Inflammatory macrophage treated with lipopolysaccharide for 4 hours (primary cell): ENCODE measurements at places on chromosomes 1 and 21.

- no peak for DNase-seq
Observed at GRCh38 chr21:34530261-34530660, 18.3 kb upstream of the KCNE1 start.

- DNase-seq = no peak
Observed at GRCh38 chr1:55352080-55352810, 137.1 kb upstream of the USP24 start.

DNA sequence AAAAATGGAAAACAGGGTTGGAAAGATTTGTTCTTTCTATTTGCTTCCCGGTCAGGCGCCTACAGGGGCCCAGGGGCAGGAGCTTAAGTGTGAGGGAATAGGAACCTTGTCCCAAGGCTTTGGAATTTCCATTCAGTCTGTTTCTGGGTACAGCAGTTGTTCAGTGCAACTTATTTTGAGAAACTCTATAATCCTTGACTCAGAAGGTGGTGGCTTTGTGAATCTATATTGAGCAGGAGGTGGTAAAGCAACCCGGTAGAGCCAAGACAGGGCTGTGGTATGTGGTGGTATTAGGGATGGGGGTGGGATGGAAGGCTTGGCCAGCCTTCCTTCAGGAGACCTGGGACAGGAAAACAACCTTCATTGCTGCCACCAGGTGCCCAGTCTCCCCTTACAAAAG is 20.0 kb downstream of the GJA5 start:
- no peak for DNase-seq

- peak; percentile 68 for DNase-seq
Observed at GRCh38 chr21:37862536-37862935, 53.7 kb downstream of the KCNJ6 start.

DNA sequence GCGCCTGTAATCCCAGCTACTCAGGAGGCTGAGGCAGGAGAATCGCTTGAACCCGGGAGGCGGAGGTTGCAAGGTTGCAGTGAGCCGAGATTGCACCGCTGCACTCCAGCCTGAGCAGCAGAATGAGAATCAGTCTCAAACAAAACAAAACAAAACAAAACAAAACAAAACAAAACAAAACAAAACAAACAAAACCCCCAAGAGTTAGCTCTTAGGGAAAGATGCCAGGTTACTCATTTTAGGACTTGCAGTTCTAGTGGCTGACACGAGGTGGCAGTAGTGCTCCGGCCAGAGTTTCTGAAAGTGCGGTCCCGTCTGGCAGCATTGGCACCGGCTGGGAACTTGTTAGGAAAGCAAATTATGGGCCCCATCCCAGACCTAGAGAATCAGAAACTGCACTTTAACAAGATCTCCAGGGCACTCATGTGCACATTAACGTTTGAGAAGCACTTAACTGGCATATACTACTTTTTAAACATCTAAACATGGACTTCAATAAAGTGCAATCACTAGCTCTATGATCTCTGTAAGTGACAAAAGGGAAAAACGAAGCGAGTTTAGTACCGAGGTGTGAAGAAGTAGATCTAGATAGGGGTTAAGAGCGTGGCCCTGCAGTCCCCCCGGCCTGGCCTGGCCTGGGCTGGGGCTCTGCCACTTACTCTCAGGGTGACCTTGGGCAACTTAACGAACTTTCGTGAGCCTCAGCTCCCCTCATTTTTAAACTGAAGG is 41.9 kb upstream of the TNFRSF1B start:
- peak; percentile 67 for DNase-seq

GRCh38 chr1:40944326-40944725 is 35.2 kb upstream of the CTPS1 start:
- no peak for DNase-seq

GRCh38 chr1:14803002-14803789 is 204.7 kb downstream of the KAZN start:
- DNase-seq = no peak

DNA sequence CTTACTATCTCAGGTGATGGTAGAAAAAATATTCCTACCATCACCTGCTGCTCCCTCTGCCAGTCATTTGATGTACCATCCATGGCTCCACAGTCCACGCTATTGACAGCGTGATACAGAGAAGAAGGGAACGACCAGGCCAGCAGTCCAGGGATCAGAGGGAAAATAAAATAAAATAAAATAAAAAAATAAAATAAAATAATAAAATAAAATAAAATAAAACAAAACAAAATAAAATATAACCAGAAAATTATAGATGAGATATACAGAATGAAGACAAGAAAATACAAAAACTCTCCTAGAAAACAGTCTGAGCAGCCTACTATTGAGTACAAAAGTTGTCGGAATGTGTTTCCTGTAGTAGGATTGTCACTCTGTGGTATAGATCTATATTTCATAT is 619.4 kb upstream of the TMPRSS15 start:
- no peak for DNase-seq

DNA sequence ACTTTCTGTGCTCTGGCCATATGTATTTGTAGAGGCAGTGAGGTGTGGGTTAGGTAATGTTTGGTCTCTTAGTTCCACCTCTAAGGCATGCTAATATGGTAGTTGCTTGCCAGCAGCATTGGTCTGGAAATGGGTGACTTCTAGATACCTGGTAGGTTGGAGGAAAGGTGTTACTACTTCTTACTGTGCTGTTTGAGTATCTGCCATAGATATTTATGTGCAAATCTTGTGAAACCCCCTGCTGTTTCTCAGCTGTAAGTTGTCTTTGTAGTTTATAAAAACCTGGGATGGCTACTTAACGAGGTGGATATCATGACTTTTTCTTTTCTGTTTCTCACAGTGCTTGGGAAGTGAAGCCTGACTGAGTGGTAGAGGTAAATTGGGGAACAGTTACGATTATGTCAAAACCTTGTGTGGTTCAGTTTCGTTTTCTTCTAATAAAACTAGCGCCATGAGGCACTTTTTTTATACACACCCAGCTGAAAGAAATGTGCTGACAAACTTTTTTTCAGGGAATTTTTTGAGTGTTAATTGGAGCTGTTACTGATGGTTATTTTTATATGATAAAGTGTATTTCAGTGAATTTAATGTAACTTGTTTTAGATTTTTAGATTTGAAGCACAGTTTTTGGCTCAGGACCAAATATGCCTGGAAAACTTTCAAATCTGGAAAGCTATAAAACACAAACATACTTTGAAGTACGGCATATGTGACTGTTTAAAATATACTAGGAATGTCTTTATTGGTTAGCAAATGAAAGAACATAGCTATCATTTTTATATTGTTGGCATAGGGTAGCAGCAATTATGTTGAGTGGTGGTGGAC is 42.1 kb downstream of the CAMSAP2 start:
- DNase-seq = peak; percentile 72

DNA sequence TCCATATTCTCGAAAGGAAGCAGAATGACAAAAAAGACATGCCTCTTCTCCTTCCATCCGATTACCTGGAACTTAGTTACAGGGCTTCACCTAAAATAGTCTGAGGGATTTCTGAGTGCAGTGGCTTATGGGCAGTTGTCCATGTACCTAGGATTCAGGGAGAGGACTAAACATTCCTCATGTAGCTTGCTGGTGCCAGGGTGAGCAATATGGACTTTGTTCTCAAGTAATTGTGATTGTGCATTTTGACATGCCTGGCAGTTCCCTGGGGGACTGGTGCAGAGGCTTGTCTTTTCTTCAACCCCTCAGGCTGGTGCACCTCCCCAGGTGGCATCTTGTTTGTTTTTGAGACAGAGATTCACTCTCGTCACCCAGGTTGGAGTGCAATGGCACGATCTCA is 6.1 kb upstream of the PSEN2 start:
- no peak for DNase-seq

DNA sequence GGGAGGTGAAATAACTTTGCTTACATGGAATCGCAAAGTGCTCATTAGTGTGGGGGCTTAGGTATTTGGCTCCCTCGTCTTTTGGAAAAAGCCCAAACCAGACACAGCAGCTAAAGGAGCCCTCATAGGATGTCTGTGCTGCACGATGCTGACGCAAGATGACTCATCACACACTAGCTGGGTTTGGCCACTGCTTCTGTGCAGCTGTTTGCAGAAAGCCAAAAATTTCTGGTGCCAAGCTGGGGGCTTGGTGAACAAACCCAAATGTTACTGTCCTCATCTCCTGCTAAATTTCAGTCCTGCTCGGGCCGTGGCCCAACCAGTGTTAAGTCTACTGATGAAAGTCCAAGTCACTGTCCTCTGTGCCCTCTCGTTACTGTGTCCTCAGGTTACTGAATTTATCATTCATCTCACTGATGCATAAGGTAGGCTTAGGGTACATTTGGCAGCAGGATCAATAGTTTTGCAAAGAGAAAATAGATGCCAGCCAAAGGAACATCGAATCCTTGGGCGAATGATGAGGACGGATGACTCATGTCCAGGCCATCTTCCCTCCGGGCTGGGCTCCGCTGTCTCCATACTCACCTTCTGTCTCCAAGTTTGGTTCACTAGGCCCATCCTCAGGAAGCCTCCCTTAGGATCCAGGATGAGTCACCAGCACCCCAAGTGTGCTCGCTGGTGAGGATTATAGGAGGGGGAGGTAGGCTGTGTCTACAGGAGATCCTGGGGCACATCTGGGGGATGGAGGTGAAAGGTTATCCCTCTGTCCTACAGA is 177.7 kb downstream of the ADSS2 start:
- DNase-seq = peak; percentile 72

- no peak for DNase-seq
Observed at GRCh38 chr1:36128126-36128904, 3.3 kb upstream of the COL8A2 start.

DNA sequence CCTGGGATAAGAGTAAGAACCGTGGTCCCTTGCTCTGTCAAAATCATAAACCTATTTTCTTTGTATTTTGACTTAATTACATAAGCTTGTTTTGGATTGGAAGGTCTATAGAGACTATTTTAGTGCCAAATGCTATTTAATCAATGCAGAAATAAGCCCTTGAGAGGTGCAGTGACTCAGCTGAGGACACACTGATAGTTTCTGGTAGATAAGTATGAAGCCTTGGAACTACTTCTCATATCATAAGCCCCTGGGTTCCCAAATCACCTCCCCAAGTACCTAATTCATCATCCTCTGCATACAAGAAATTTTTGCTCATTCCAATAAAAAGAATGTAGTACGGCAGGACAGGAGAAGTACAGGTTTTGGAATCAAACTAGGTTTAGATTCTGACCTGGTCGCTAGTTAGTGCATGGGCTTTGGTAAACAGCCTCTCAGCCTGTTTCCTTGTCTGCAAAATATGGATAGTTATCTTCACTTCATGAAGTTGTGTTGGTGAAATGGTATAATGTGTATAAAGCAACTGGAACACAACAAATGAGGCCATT is 3.3 kb upstream of the CD55 start:
- no peak for DNase-seq

GRCh38 chr1:162253790-162254189 is 122.9 kb downstream of the SPATA46 start:
- DNase-seq = no peak

- DNase-seq = no peak
Observed at GRCh38 chr1:48917901-48918603, 141.4 kb upstream of the BEND5 start.

DNA sequence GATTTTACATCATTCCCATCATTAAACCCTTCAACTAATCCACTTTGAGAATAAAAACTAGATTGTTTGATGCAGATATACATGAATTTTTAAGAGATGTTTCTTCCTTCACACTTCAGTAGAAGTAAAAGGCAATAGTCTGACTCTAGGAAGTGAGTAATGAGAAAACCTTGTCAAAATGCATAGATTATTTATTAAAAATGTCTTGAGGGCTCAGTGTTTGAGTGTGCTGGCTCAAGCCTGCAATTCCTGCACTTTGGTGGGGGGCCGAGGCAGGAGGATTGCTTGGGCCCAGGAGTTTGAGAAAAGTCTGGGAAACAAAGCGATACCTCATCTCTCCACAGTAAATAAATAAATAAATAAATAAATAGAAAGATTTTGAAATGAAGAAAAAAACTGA is 177.1 kb downstream of the NEGR1 start:
- DNase-seq = no peak
